ENCODE measurements at places on chromosomes 5 and 9. TPM values are rescaled to one million over a fixed set of nuclear protein-coding genes. Genes with fewer than 3 reads are reported as not detected.

Gene PCDHB13
- 7.9 TPM for total RNA-seq

Gene TOR4A
- 12.5 TPM for total RNA-seq

Gene UNC5A
- total RNA-seq, result 0.29 TPM

Gene EQTN
- total RNA-seq, result 1.4 TPM

Gene FBXL7
- total RNA-seq, result 19.6 TPM

Gene LTC4S
- 1.5 TPM for total RNA-seq

Gene ARSK
- 8.2 TPM for total RNA-seq

Gene PTGES
- 9.1 TPM for total RNA-seq

Gene PCDHA4
- 1.8 TPM for total RNA-seq

Gene ZFP37
- 4.7 TPM for total RNA-seq

Gene TMEM167A
- 51.4 TPM for total RNA-seq

Gene GABRA6
- not detected for total RNA-seq

All from metanephros (tissue), 2 donors.